ENCODE measurements at places on chromosomes 16 and 17.

GRCh38 chr16:22192261-22193062 lies 13.6 kb upstream of the EEF2K start:
- DNase-seq = peak; percentile 7

GRCh38 chr17:13036751-13037150 lies 18.9 kb upstream of the ELAC2 start:
- DNase-seq = no peak

- DNase-seq = no peak
Observed at GRCh38 chr17:78249818-78250806, 18.7 kb downstream of the TMEM235 start.

GRCh38 chr17:37148156-37148555 lies 199.4 kb downstream of the AATF start:
- DNase-seq = no peak

DNA sequence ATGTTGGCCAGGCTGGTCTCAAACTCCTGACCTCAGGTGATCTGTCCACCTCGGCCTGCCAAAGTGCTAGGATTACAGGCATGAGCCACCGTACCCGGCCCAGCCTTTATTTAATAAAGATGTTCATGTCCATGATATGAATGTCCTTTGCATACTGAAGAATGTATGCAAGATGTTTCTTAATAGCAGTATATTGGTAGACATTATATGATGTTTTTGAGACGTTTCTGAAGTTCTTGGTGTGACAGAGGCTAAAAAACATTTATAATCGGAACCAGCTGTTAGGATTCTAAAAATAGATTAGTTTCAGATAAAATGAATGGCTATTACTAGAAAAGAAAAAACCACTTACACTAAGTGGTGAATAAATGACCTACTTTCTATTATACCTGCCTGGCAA lies 11.8 kb downstream of the PDZD9 start:
- no peak for DNase-seq

GRCh38 chr17:15456972-15457722 lies 10.3 kb downstream of the CDRT4 start:
- no peak for DNase-seq

DNA sequence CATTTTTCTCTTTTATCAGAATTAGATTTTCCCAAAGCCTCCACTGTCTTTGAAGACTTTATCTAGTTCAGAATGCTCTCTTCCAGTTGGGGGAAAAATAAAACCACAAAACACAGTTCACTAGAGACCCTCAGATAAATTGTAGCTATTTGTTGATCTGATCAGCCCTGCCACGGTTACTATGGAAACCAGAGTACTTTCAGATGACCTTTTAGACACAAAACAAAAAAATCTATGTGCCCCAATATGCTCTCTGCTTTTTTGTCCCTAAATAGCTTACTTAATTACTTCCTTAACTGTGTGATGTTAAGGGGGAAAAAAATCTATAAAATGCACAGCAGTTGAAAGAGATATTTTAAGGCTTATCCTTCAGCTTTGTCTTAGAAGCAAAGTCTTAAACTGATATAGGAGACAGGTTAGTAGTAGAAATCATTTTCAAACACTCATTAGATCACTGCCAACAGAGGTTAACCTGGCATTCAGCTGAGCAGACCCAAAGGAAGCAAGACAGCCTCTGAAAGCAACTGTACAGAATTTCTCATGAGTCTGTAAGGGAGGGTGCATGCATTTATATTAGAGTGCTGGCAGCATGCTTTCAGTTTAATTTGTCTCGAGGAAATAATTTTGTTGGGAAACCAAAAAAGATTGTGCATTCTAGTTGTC lies 129.9 kb upstream of the CACNG5 start:
- no peak for DNase-seq

DNA sequence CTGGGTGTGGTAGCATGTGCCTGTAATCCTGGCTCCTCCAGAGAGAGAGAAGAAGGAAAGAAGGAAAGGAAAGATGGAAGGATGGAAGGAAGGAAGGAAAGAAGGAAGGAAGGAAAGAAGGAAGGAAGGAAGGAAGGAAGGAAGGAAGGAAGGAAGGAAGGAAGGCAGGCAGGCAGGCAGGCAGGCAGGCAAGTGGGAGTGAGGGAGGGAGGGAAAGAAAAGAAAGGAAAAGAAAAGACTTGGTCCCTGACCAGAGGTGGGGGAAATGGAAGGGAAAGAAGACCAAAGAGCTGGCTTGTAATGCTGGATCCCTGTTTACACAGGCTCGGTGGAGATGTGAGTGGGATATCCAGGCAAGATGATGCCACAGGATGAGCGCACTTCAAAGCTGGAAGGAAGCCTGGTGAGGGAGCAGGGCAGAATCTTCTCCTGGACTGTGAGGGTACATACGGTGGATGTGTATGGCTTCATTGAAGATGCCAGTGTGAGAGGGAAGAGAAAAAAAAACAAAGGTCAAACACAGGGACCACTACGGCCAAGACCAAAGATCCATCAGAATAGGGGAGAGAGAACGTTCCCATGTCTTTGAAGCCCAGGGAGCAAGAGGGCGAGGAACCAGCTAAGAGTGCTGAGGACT lies 2.1 kb downstream of the CES1 start:
- no peak for DNase-seq

DNA sequence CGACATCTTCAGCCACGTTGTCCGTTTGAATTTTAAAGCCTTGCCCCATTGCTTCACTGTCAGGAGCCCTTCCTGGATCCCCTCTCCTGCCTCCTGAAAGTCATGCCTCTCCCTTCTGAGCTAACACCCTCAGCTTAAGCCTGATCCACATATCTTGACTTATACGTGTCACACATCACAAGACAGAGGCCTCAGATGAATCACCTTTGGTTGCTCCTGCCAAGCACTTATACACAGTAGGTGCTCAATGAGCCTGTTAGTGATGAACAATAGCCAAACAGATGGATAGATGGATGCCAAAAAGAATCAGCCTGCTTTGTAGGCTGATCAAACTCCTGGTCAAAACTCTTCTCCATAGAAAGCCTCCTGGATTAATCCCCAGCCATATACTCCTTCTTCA lies 31.8 kb downstream of the PITPNM3 start:
- no peak for DNase-seq

GRCh38 chr16:87295259-87295658 lies 21.9 kb downstream of the C16orf95 start:
- no peak for DNase-seq

- DNase-seq = no peak
Observed at GRCh38 chr17:73371836-73372235, 60.0 kb upstream of the CDC42EP4 start.

DNA sequence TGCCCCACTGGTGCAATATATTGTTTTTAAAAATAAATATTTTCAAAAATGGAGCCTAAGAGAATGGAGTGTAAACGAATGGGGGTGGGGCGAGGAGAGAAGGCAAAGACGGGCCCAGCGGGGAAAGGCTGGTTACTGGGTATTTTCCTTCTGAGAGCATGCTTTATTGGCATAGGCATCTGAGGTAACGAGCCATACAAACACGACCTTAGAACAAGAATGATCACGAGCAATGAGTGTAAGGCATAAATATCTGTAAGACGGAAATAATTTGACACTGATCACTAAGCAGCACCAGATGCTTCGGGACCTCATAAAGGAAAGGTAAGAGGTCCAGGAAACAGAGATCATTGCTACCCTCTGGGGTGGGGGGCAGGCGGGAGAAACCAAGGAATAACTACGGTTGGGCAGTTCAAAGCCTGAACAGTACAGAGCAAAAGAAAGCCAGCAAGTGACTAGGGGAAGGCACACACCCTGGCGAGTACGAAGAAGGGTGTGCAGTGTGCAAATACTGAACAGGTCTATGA lies 959 bp downstream of the SSH2 start:
- no peak for DNase-seq
